ENCODE measurements at places on chromosomes 7 and 10.

DNA sequence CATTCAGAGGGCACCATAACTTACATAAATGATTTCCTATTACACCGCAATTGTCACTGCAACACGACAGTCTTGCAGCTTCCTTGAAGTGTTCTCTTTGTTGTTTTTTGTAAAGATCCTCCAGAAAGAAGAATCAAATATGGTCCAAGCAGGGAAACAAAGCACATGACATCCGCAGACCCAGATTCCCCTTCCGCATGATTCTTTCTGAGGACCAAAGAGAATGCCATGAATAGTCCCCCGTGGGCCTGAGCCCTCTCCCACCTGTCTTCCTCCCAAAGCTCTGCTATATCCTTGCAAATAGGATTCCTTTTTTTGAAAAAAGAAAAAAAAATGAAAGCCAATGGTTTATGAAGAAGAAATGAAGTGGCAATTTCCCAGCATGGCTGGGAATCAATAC, 10.8 kb downstream of the PLXNA4 start:
- no peak for DNase-seq

DNA sequence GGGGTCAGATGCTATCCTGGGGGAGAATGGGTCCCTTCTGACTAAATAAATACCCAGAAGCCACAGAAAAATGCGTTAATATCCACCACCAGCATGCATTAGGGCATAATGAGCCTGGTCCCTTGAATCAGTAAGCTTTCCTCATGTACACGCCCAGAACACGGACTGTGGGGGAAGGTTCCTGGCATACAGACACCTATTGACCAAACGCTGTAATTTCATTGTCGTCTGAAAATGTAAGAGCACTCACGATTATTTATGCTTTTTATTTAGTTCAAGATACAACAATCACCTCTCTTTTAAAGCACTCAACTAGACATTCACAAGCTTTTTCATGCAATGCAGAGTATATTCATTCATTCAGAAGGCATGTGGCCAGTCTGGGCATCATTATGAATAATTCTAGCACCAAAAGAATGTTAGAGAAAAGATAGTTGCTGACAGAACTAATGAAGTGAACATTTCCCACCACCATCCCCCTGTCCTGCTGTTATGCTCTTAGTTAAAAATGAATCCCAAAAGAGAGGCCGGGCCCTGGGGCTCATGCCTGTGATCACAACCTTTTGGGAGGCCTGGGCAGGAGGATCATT, 101.0 kb downstream of the SVIL start:
- no peak for DNase-seq

DNA sequence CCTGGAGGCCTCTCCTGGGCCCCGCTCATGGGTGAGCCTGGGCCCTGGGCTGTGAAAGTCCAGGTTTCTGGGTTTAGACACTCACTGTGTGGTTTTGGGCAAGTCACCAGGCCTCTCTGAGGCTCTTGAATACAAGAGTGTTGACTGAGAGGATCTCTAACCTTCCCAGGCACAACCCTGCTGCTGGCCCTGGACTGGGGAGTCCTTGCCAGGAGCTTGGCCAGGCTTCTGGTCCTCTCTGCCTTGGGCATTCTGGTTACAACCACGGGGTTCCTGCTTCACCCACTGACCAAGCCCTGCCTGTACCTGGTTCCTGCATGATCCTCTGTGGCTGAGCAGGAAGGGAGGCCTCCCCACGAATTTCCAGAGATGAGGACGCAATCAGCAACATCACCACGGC, 63.6 kb upstream of the COL13A1 start:
- no peak for DNase-seq

DNA sequence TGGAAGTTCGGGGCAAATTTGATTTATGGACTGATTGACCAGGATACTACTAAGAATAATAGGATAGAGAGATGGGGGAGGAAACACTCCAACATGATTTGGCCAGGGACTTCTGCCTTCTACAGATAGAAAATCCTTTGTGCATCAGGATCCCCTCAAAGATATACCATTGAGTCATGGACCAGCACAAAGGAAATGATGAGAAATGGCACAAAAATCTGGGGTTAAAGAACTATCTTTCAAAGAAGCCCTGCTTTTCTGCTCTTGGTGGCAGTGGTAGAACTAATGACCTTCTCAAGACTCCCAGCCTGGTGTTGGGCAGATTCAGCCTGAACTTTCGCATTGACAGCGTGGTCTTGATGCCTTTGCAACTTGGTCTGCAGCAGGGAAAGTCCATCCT, 27.6 kb upstream of the LAMB1 start:
- DNase-seq: no peak

DNA sequence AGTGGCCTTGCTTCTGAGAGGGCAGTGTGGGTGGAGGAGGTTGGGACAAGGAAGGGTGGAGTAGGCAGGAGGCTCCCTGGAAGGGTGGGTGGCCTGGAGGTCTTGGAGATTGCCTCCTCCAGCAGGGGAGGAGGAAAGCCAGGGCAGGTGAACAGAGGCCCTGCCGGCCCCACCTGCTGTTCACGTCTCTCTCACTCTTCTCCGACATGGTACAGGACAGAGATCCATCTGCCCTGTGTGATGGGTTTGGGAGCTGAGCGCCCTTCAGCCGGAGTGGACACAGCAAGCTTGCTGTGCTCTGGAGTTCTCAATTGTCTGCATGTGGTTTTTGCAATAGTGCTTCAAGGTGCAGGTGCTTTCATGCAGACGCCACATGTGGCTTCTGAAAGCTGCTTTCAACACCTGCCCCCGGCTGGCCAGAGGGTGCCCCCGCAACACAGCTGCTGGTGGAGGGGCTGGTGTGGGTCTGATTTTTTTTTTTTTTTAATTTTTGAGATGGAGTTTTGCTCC, 82.8 kb upstream of the GNA12 start:
- no peak for DNase-seq

- peak; percentile 41 for DNase-seq
These were observed 92.2 kb upstream of the EFCAB10 start for GRCh38 chr7:105673367-105674084.

GRCh38 chr10:101952191-101952590, 103.8 kb downstream of the ARMH3 start:
- no peak for DNase-seq

- no peak for DNase-seq
These were observed 12.6 kb upstream of the DNAJC1 start for GRCh38 chr10:22016046-22016705.

DNA sequence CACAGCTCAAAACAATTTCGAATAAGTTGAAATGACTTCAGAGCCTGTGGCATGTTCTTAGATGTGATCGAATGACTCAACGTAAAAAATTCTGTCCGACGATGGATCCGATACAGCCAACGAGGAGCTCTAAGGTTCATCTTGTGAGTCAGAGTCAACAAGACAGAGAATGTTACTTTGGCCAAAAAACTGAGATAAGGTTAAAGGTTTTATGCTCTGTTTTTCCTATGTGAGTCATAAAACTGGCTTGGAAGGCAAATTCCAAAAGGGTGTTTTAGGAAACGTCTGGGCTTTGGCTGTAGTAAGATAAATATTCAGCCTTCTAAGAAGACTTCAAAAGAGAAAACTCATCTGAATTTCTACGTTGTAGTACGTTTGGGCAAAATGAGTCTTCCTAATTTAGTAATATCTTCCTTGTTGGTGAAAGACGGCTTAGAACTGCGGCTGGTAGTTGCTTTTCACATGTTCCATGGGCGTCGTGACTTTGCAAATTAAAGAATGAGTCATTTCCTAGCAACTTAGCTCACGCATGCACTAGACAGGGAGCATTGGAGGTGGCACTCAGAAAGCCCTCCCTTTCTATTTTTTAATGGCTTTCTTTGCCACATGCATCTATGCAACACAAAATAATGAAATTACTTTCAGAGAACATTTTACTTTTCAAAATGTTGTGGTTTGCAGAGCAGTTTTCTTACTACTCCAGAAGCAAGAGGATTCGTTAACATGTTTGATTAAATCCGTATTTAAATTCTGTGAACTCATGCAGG, 28.2 kb downstream of the PFKP start:
- no peak for DNase-seq

- DNase-seq: no peak
These were observed 3.4 kb upstream of the ACTR3B start for GRCh38 chr7:152756116-152756515.

DNA sequence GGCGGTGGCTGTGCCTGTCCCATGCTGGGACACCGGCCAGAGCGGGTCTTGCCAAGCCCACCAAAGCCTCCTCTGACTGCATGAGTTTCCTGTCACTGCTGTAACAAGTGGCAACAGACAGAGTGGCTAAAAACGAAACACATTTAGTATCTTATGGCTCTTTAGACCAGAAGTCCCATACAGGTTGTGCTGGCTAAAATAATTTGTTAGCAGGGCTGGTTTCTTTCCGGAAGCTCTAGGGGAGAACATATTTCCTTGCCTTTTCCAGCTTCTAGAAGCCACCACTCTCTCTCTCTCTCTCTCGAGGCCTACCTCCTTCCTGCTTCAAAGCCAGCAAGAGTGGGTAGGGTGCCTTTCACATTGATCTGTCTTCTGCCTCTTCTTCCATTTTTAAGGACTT, 171.6 kb upstream of the PLPP4 start:
- DNase-seq: no peak

DNA sequence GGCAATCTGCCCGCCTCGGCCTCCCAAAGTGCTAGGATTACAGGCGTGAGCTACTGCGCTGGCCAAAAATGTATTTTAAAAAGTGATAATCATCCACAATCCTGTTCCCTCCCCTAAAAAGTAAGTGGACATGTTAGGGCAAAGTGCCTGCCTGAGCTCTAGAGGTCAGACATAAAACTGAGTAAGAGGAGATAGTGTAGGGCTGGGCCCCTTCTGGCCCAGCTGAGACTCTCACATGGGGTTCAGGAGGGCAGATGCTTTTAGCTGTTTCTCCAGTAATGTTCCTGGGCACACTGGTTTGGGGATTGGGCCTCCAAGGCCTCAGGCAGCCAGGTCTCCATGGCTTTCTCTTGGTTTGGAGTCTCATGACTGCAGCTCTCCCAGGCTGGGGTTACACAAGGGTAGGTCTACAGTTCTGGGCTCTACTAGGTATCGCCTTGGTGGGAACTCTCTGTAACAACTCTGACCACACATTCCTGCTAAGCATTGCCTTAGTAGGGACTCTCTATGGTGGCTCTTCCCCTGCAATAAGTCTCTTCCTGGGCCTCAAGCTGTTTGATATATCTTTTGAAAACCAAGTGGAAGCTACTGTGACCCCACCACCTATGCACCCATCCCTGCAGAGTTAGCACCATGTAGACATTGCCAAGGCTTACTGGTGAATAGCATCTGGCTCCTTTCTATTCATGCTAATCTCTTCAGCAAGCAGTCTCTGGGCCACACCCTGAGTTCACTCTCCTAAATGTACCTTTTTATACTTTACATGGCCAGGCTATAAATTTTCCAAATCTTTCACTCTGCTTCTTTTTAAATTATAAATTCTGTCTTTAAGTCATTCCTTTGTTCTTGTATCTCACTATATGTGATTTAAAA, 6.9 kb upstream of the NUDCD3 start:
- DNase-seq: no peak

DNA sequence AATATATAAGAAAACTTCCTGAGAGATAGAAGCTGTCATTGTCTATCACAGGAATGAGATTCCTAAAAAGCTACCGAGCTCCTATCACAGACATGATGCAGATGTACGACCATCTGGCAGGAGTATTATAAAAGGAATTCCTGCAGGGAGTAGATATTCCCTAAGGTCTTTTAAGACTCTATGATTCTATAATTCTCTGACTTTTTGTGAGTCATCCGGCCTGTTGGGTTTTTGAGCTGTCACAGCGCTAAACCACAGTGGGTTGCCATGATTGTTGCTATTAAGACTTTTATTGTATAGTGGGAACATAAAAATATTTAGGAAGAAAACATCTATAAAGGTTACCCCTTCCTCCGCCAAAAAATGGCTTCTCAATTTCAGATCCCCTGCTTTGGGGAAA, 223.4 kb downstream of the BMPER start:
- no peak for DNase-seq

DNA sequence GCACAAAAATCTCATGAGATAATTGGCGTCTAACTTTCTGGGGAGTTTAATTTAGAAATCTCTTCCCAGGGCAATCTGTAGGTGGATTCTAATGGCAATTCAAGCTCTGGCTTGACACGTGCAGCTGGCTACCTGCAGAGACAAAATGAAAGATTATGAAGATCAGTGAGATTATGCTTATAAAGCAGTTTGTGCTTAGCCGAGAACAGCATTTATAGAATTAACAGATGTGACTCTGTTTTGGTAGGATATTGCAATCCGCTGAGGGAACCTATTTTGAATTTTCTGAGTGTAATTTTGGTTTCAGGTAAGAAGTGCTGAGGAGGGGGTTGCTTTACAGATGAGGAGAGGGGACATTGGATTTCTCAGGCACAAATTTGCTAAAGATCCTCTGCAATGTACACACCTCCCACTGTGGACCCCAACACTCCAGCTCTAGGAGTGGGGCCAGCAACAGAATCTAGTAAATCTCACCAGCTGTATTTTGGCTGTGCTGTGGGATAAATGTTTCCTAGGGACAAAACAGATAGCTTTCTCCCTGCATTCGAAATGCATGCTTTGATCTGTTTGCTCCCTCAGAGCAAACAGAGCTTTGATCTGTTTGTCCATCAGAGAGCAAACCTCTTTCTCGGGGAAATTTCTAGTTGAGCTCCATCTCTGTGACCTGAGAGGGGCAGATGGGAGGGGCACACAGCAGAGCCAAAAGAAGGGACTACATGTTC, 7.4 kb downstream of the GJD4 start:
- no peak for DNase-seq

- no peak for DNase-seq
These were observed 2.6 kb downstream of the COX19 start for GRCh38 chr7:972676-973309.

DNA sequence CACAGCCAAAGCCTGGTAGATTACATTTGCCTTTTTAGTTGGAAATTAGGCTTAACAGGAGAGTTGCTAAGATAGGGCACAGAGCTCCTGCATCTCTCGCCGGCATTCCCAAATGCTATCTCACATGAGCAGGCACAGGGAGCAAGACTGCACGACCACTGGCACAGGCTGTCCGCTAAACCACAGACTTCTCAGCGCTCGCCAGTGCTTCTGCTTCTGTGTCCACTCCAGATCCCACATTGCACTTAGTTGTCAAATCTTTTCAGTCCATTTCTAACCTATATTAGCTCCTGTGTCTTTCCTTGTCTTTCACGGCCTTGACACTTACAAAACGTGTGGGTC, 138.9 kb downstream of the EGFR start:
- no peak for DNase-seq

Measured in BE2C (cell line).